Fibroblast of lung (primary cell): ENCODE measurements at places on chromosomes 3 and 15. TPM values are rescaled to one million over a fixed set of nuclear protein-coding genes. Genes with fewer than 3 reads are reported as not detected.

The PAQR9 gene
- not detected in 2 replicates for total RNA-seq

The MINAR1 gene
- total RNA-seq, result 0.26 and 0.33 TPM in 2 replicates

The SLC22A14 gene
- total RNA-seq, result under 0.01 and 0.17 TPM in 2 replicates

The AGBL1 gene
- not detected in 2 replicates for total RNA-seq

The LSMEM2 gene
- total RNA-seq, result not detected in 2 replicates

The KBTBD8 gene
- total RNA-seq, result 1.0 and 2.3 TPM in 2 replicates

The SLC22A13 gene
- total RNA-seq, result 0.26 and 0.33 TPM in 2 replicates

- no peaks in the 10 kb centered on the region for H3K36me3 ChIP-seq
- H3K4me1 ChIP-seq, result peaks cover 34% of the 10 kb centered on the region
- H3K4me3 ChIP-seq, result no peak overlapping the region
- DNase-seq, result no peak
- peak overlapping the region; percentile 17 for H3K27ac ChIP-seq
These were observed 85.4 kb downstream of the WDR76 start for GRCh38 chr15:43912208-43912607.

DNA sequence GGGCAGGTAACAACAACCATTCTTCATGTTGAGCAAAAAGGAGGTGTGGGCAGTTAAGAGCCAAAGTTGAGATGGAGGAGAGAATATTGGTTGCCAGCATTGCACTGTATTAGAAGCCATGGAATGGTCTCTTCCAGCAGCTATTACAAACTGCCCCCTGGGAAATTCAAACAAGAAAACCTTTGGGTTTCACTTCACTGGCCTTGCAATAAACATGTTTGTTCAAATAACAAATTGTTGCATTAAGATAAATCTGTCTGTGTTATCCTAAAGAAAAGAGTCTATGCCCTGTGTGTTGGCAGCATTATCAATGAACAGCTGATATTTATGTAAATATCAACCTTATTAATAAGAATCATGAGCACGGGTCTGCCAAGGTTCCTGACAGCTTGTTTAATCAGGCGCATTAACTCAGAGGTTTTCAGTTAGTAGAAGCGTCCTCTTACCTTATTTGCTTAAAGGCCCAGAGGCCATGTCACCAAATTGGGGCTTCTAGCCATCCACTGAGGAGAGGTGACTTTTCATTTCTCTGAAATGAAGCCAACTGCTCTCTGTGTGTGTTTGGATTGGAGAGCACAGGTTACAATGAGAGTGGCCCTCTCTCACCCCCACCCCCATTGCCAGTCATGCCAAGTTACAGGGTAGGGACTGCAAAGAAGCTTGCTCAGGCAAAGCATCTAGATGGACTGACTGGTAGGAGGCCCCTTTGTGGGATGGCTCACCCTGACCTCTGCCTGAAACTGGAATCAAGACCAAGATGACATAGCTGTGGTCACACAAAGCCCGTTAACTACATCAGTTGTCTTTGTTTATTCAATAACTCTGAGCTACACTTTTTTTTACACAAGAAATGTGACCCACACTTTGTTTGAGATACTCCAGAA lies 10.5 kb downstream of the FILIP1L start:
- DNase-seq, result peak; percentile 90
- no peak overlapping the region for H3K4me3 ChIP-seq
- H3K27ac ChIP-seq, result no peak overlapping the region

DNA sequence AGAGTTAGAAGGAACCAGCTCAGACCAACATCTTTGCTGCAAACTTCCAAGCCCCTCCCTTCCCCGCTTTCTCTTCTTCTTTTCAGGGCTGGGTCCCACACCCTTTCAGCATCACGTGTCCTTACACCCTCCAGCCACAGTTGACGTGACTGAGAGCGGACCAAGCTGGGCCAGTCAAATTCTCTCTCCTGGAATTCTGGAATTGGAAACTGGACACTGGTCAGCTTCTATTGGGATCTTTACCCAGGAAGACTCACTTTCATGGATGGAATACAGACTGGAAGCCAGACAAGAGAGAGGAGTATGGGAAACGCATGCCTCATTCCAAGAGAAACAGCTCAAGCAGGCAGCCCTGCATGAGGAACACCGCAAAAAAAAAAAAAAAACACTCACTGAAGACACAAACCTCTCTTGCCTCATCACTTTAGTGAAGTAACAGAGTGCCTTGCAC lies 12.4 kb upstream of the TPM1 start:
- peaks cover 3% of the 10 kb centered on the region for H3K4me1 ChIP-seq
- H3K27ac ChIP-seq, result no peak overlapping the region
- H3K36me3 ChIP-seq, result no peaks in the 10 kb centered on the region
- no peaks in the 10 kb centered on the region for H3K27me3 ChIP-seq

DNA sequence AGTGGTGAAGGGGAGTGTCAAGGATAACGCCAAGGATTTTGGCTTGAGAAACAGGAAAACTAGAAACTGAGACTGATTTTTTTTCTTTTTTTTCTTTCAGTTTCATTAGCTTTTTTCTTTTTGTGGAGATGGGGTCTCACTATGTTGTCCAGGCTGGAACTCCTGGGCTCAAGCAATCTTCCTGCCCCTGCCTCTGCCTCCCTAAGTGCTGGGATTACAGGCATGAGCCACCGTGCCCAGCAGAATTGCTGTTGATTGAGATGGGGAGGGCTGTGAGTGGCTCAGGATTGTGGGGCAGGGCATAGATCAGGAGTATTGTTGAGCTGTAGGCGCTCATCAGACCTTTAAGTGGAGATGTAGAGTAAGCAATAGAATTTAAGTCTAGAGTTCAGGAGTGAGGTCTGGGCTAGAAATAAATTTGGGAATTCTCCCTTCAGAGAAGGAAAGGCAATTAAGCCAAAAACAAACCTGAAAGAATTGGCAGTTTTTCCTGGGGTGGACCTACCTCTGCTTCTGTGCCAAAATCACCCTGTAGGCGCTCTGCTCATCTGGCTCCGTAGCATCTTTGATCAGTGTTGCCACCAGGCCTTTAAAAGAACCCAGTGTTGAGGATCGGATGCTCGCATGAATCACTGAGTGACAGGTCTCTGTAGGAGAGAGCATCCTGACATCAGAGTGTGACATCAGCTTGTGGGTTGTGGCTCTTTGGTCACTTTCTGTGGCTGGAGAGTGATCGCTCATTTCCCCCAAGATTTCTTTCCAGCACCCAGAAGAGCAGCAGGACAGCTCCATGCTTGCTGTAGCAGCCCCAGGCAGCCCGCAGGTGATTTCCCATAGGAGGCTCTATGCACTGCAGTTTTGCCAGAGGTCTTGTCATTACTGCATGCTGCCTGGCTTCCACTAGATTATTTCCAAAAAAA lies 15.8 kb downstream of the ABHD17C start:
- no peaks in the 10 kb centered on the region for H3K27me3 ChIP-seq
- H3K4me1 ChIP-seq, result no peaks in the 10 kb centered on the region
- H3K4me3 ChIP-seq, result no peak overlapping the region
- H3K36me3 ChIP-seq, result no peaks in the 10 kb centered on the region
- DNase-seq, result peak; percentile 51

DNA sequence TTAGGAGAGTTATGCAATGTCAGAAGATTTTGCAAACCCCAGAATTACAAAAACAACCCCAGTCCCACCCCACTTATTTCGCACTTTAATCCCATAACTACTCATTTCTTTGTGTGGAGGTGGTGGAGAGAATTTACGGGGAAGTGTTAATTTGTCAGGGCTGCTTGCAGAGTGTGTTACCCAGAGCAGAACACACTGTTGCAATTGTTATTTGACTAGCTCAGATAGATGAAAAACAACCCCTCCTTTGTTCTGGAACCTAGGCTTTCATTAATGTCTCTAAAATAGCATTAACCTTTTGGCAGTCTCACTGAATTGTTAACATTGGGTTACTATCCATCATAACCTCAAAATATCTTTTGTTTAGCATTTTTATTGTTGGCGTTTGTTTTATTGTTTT lies 55.8 kb upstream of the MINAR1 start:
- H3K27ac ChIP-seq, result no peak overlapping the region
- H3K27me3 ChIP-seq, result no peaks in the 10 kb centered on the region
- H3K36me3 ChIP-seq, result no peaks in the 10 kb centered on the region

- H3K4me3 ChIP-seq, result no peak overlapping the region
- no peak for DNase-seq
- H3K27ac ChIP-seq, result no peak overlapping the region
- no peaks in the 10 kb centered on the region for H3K4me1 ChIP-seq
- H3K27me3 ChIP-seq, result no peaks in the 10 kb centered on the region
These were observed 30.1 kb downstream of the DIS3L start for GRCh38 chr15:66323312-66323928.

GRCh38 chr15:37220949-37221670 lies 120.8 kb upstream of the MEIS2 start:
- no peak overlapping the region for H3K27ac ChIP-seq
- no peaks in the 10 kb centered on the region for H3K4me1 ChIP-seq
- no peaks in the 10 kb centered on the region for H3K27me3 ChIP-seq
- no peaks in the 10 kb centered on the region for H3K36me3 ChIP-seq

GRCh38 chr3:194161131-194162045 lies 25.4 kb downstream of the HES1 start:
- no peaks in the 10 kb centered on the region for H3K36me3 ChIP-seq
- peaks cover 15% of the 10 kb centered on the region for H3K27me3 ChIP-seq
- H3K4me3 ChIP-seq, result no peak overlapping the region
- H3K4me1 ChIP-seq, result no peaks in the 10 kb centered on the region
- no peak overlapping the region for H3K27ac ChIP-seq

- peak; percentile 16 for DNase-seq
- H3K27ac ChIP-seq, result no peak overlapping the region
- H3K36me3 ChIP-seq, result no peaks in the 10 kb centered on the region
- H3K4me1 ChIP-seq, result no peaks in the 10 kb centered on the region
These were observed 86.5 kb upstream of the MYZAP start for GRCh38 chr15:57505056-57505715.

GRCh38 chr3:139113993-139114375 lies 69.3 kb upstream of the PRR23C start:
- H3K4me1 ChIP-seq, result no peaks in the 10 kb centered on the region
- no peak overlapping the region for H3K4me3 ChIP-seq
- H3K27me3 ChIP-seq, result no peaks in the 10 kb centered on the region
- no peak overlapping the region for H3K27ac ChIP-seq

DNA sequence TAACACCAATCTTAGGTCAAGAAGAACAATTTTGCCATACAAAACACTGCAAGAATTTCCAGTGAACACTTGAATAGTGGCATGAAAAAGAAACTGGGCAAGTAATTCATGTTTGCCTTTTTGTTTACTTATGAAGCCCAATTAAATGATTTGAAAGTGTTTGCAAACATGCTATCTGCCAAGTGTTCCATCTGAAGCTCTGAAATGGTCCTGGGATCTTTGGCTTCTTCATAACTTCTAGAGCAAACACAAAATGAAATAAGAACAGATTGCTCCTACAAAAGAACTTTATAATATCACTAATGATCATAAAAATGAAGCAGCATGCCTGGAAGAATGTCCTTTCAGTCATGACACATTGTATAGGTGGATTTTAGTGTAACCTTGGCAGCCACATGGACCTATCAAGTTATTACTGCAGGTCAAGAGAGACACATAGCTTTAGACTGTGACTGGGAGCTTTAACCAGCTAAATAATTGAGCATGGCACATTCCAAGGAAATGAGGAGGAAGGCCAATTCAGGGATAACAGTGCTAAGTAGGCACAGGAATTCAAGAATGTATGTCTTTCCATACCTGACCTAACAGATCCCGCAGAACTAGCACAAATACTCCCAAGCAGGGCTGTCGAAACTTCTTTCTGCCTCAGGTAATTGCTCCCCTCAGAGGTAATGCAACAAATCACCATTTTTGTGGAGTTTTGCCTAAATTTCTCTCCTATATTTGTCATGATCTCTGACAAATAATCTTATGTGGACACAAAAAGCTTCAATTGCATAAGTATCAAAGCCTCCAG lies 144.6 kb downstream of the DUT start:
- H3K4me1 ChIP-seq, result peaks cover 2% of the 10 kb centered on the region
- H3K27ac ChIP-seq, result no peak overlapping the region
- no peak for DNase-seq
- H3K27me3 ChIP-seq, result no peaks in the 10 kb centered on the region
- no peak overlapping the region for H3K4me3 ChIP-seq

DNA sequence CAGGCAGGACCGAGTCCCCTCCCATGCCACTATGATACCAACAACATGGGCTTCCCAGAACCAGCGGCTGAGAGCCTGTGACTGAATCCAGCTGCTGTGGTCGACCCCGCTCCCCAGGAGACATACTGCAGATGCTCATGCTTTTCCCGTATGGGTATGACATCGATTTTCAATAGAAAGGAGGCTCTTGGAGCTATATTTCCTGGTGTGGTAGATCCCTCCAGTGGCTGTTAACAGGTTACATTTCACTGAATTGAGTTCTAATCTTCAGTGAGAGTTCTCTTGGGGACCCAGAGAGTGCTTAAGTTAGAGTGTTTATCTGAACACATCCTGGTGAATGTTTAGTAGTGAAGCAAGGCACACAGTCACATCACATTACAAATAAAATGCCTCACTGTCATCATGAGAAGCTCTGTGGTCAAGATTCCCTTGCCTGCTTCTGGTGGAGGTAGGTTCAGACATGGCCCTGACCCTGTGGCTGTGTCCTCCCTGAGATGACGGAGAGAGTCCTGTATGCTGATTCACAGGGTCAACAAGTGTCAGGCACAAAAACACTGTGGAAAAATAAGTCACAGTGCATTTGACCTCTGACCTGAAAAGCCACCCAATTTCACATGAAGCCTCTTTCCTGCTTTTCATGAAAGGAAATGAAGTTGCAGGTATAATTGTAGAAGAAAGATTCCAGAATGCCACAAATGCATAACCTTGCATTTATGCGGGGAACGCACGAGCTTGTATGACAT lies 110.9 kb downstream of the GABRG3 start:
- H3K36me3 ChIP-seq, result no peaks in the 10 kb centered on the region
- no peak overlapping the region for H3K27ac ChIP-seq
- H3K4me3 ChIP-seq, result no peak overlapping the region
- no peaks in the 10 kb centered on the region for H3K4me1 ChIP-seq
- DNase-seq, result no peak
- H3K27me3 ChIP-seq, result no peaks in the 10 kb centered on the region

GRCh38 chr3:185402561-185402960 lies 39.6 kb downstream of the MAP3K13 start:
- H3K36me3 ChIP-seq, result no peaks in the 10 kb centered on the region
- no peaks in the 10 kb centered on the region for H3K27me3 ChIP-seq
- peak; percentile 68 for DNase-seq
- H3K4me1 ChIP-seq, result peaks cover 6% of the 10 kb centered on the region
- no peak overlapping the region for H3K4me3 ChIP-seq

DNA sequence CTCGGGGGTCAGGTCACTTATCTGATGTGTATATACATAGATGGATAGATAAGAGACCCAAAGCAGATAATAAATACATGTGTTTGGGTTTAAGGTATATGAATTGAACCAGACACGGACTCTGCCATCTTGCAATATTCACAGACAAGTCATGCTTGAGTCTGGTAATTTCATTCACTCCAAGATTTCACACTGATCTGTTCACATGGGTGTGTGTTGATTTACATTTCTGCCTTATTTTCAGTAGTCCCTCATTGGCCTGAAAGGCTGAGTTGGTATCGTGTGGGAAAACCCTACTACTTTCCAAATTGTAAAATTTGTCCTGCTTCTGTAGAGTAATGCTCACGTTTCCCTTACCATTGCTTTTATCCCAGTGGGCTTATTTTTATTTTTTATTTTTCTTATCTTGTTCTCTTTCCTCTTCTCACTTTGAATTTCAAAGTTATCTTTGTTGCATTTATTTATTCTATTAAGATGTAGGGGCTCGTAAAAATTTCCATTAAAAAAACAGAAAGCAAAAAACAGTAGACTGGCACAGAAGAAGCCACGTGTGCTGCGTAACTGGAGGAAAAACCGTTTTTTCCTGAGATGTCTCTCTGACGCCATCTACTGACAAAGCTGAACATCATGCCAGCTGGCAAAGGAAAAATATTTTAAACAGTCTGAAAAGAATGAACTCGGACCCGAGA lies 10.8 kb upstream of the MFSD1 start:
- H3K27ac ChIP-seq, result no peak overlapping the region
- DNase-seq, result peak; percentile 83
- no peak overlapping the region for H3K4me3 ChIP-seq
- no peaks in the 10 kb centered on the region for H3K36me3 ChIP-seq
